ENCODE measurements at places on chromosomes 1 and 21.
A peak's percentile ranks its signal among the peaks of the same experiment; 100 is the strongest.

GRCh38 chr21:37956772-37957171 is 40.5 kb upstream of the KCNJ6 start:
- DNase-seq: no peak

DNA sequence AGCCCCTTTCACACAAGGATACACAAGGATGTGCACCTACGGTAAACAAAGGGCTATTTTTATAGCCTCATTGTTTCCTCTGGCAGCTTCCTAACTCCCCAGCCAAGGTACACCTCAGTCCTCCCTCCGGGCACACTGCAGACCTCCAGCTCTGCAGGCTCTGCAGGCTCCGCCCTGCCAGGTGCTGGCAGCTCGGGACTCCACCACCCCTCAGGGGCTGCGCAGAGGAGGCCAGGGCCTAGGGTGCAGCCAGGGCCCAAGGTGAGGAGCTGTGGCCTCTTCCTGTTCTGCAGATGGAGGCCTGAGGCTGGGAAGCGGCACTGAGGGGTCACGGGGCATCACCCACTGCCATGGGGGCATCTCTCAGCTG is 19.8 kb upstream of the CLSTN1 start:
- DNase-seq: no peak

DNA sequence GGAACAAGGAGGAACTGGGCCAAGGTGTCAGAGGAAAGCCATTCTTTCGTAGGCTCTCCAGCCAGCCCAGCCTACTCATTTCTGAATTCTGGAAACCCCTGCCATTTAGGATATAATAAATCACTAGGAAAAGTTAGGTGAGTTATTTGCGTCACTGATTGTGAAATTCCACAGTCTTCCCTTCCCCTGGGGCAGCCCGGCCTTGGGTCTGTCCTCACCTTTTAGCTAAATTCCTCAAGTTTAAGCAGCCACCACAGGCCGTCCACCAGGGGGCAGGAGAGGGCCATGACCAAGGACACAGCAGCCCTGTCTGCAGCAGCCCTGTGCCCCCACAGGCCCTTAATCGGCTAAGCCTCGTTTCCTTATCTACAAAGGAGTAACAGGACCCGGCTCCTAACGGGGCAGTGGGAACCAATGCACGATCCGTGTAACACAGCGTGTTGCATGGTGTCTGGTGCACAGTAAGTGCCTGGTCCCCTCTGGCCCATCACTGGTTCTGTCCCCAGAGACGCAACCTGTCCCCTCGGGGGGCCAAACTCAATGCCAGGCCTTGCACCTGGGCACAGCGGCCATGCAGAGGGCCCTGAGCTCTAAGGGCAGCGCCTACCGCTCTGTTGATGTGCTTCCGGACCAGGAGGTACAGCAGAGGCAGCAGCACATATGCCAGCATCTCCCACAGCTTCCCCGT is 18.1 kb downstream of the GPR157 start:
- DNase-seq: peak; percentile 59

GRCh38 chr21:45330851-45331261 is 43.2 kb upstream of the POFUT2 start:
- DNase-seq: no peak

DNA sequence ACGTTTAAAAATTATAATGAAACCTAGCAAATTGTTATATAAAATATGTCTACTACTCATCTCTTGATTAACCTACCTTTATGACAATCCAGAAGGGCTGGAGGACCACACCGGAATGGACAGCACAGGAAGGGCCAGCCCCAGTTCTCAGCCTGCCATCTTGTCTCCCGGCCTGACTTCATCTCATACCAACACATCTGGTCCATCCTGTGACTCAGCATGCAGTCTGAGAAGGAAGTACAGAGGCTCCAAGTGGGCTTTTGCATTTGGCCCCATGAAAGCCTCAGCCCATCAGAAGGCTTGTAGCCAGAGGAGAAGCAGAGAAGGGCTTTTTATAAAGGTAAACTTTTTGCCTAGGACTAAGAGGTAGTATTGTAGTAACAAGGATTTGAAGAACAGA is 436.6 kb downstream of the MRPL39 start:
- DNase-seq: no peak

- no peak for DNase-seq
Measured at GRCh38 chr1:108033550-108033951, 68.6 kb upstream of the VAV3 start.

GRCh38 chr21:38680401-38680800 is 125.3 kb upstream of the ETS2 start:
- no peak for DNase-seq

GRCh38 chr1:117188816-117189437 is 21.8 kb downstream of the VTCN1 start:
- DNase-seq: no peak

DNA sequence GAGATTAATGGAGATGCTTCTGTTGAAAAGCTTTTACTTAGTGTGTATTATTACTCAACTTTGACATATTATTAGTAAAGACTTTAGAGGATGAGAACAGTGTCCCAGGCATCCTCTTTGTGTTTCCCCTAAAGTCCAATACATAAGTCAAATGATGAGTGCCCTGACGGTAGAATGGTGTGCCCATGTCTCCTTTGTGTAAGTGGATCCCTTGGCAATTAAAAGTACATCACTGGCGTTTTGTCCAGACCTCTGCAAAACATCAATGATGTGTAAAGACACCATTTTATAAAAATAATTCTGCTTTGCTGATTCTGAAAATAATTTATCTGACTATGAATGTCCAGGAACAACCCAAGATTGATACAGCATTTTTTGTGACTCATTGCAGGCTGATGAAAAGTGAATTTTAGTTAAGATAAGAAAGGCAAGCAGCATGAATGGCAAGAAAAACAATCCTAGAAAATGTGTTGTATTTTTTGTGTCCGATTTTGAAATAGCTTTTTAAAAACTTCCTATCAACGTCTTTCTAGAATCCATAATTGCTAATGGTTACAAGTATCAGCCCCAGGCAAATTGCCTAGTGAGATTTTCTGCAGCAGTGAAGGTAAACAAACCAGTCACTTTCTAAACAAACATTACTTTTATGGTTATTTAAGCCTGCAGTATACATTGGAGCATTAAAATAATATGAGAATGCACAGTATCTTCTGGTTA is 251.5 kb downstream of the PTPRC start:
- DNase-seq: no peak

DNA sequence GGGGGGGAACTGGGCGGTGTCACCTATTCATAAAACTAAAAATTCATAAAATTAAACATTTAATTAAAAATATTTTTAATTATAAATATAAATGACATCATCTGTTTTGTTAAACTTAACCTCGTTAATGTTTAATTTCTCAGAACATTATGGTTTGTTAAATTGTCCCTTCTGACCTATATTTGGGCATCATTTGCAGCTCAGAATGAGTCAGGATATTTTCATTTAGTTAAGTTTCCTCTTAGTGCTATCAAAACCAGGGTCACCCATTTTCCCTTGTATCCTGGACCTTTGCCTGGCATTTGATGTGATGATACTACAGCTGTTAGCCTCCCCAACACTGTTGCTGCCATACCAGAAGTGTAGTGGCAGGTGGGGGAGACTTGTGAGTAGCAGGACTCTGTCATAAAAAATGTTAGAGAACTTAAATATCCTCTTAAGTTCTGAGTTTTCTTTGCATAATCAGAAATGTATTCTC is 30.3 kb downstream of the TSNAX start:
- DNase-seq: no peak

DNA sequence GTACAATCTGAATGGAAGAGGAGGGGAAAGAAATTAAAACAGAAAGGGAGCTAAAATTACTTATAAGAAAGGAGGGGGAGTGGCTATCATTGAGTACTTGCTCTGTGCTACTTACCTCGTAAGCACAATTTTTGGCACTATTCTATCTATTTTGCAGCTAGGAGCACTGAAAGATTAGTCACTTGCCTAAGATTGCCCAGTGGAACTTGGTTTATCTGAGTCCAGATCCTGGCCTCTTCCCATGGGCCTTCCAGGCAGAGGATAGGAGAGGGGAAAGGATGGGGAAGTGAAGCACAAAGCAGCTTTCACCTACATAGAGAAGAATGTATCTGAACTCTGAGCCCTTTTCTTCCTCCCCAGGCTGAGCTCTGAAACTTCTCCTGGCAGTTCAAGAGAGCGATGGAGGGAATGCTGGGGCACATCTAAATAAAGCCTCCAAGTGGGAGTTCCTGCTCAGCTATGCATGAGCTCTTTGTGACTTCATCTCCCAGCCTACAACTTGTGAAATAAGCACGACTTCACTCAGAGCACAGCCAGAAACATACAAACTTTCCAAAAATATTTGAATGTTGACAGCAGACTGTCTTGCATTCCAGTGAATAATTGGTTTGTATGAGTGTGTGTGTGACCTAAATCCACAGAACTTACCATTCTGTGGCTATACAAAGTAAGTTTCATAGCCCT is 29.4 kb downstream of the HMGB4 start:
- DNase-seq: no peak

GRCh38 chr1:51392241-51392640 is 61.9 kb upstream of the TTC39A start:
- DNase-seq: no peak

DNA sequence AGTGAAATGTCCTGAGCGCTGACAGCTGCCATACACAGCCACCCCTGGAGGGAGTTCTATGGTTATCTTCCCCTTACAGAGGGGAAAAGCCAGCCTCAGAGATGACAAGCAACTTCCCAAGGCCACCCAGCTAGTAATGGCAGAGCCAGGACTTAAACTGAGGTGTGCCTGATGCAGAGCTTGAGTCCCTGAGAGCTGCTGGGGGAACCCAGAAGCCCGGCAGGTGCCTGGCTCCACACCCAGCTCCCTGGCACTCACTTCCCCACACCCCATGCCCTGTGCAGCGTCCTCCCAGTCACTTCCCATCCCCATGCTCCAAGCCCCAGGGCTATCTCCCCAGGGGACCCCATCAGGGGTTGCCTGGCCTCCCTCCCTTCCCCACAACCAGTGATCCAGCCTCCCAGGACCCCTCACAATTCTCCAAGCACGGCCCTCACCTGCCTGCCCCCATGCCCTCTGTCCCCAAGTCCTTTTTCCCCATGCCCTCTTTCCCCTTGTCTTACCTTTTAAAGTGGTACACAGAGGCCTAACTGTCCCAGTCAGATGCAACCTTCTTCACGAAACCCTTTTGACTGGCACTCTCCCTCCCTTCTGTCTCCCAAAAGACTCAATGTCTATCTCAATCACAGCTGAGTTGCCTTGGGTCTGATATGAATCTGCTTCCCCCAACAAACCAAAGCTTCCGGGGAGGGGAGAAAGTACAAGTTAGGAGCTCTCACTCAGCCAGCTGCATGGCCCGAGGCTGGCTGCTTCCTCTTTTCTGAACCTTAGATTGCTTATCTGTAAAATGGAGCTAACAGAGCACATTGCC is 39.8 kb upstream of the LRP8 start:
- no peak for DNase-seq

GRCh38 chr1:117001254-117001927 is at the start of gene CD101:
Gene CD101, plus strand, starts transcription at chr1:117001760. Its CDS starts 58 bp downstream, at chr1:117001818.
- DNase-seq: no peak

DNA sequence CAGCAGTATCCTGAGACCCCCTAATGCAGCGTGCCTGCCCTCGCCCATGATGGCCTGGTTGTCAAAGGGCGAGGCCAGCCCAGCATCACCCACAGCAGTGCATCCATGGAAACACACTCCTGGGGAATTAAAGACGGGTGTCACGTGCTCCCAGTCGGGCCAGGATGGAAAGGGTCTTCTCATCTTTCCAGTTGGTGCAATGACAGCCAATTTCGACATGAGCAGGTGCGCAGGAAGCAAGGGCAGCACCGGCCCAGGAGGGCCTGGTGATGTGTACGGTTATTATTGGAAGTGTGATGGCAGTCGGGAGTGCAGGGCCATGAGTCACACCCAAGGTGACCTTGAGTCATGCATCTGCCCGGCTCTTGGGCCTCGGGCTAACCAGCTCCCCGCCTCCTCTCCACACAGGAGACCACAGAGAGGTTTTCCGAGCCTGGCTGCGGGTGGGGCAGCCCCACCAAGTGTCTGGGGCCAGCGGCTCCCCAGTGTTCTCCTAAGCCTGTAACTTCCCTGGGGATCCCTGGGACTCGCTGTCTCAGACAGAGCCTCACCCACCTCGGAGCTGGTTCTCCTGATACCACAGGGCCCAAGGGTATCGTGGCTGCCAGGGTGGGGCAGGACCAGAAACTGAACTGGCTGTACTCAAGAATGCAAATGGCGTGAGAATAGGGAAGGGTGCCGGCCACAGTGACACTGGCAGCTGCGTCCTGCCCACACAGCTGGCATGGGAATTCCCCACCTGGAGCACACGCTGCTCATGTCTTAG is 119.8 kb downstream of the SIK1 start:
- DNase-seq: no peak

- no peak for DNase-seq
Measured at GRCh38 chr1:234398849-234399381, 25.7 kb downstream of the COA6 start.

- peak; percentile 47 for DNase-seq
Measured at GRCh38 chr1:26787381-26787705, 407 bp upstream of the PIGV start.

DNA sequence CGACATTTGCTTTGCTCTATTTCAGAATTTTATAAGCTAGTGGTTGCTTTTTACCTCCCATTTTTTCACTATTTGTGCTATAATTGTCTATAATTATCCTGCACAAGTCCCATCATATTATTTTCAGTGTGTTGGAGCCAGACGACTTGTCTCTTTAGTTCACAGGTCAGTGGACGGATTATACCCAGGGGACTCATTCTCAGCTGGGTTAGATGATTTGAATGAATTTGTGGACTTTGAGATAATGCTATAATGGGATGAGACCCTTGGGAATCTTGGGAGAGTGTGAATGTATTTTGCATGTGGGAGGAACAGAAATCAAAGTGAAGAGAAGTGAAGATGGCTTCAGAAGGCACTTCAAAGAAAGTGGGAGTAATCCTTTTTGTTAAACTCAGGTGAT is 31.5 kb upstream of the KCNK1 start:
- no peak for DNase-seq

Measured in activated CD8-positive, alpha-beta memory T cell treated with anti-CD3 and anti-CD28 coated beads for 4 hours (primary cell).